ENCODE measurements at places on chromosomes 2 and 18.

- no peak for DNase-seq
Observed at GRCh38 chr2:72973566-72974435, 56.5 kb downstream of the EMX1 start.

DNA sequence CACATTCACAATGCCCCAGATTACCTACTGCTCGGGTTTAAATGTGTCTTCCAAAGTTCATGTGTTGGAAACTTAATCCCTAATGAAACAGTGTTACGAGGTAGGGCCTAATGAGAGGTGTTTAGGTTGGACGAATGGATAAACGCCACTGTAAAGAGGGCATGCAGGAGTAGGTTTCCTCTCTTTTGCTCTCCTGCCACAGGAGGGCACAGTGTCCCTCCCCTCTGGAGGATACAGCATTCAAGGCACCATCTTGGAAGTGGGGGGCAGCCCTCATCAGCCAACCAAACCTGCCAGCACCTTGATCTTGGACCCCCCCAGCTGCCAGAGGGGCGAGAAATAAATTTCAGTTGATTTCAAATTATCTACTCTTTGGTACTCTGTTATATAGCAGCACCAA is 103.5 kb downstream of the TSHZ1 start:
- DNase-seq = no peak

DNA sequence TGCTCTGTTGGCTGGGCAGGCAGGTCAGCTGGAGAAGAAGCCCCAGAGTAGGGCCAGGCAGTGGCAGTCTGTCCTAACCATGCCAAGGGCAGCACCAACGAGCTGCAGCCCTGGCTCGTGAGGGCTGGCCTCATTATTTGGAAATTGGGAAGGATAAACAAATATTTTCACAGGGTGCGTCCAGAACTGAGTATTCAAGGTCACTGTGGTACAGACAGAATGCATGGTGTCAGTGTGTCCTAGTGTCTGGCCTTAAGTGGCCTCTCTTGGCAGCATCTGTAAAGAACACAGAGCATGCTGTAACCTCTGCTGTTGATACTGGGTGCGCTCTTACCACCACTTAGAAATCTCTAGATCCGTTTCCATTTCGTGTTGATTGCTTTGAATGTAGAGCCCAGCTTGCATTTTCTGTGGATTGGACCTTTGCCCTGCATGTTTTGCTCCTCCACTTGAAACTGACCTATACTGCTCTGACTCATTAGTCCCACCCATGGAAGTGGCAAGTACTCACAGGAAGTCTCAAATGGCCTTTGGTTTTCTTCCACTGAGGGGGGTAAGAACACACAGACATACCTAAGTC is 88.2 kb downstream of the GREB1L start:
- DNase-seq = no peak

DNA sequence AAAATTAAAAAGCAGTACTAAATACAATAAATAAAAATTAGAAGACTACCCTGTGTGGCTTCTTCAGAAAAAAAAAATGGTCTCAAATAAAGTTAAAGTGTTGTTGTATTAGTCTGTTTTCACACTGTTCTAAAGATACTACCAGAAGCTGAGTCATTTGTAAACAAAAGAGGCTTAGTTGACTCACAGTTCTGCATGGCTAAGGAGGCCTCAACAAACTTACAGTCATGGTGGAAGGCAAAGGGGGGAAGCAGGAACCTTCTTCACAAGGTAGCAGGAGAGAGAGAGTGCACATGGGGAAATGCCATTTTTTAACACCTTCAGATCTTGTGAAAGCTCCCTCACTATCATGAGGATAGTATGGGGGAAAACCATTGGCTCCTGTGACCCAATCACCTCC is 612.8 kb downstream of the RNF144A start:
- DNase-seq = no peak

DNA sequence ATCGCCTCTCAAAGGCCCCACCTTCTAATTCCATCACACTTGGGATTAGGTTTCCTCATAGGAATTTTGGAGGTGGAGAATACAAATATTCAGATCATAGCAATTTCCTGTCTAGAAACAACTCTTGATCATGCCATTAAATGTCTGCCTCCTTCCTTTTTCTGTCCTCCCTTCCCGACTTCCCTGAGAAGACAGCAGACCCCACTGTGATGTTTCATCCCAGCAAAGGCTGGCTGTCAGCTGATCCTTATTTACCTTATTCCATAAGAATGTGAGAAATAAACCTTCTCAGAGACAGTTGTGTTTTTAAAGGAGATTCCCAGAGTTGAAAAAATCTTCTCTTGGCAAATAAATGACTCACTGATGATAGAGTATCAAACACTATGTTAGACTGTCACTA is 133.9 kb downstream of the TDRD15 start:
- no peak for DNase-seq

DNA sequence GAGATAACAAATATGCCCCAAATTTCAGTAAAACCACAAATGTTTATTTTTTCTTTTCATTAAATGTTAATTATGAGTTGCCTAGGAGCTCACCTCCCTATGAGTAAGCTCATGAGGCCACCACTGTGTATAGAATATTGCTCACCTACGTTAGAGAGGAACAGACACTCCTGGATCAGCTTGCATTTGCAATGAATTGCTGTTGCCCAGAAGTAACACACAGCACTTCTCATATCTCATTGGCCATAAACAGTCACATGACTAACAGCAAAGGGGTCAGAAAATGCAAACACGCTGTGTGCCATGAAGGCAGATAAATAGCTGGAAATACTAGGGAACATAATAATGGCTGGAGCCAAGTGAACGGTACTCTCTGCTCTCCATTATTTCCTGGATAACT is 89.0 kb upstream of the GALNT5 start:
- DNase-seq = no peak

GRCh38 chr18:76405681-76406356 is 89.2 kb downstream of the ZNF516 start:
- DNase-seq = peak; percentile 54

- no peak for DNase-seq
Observed at GRCh38 chr2:230777721-230778120, 65.1 kb downstream of the CAB39 start.

DNA sequence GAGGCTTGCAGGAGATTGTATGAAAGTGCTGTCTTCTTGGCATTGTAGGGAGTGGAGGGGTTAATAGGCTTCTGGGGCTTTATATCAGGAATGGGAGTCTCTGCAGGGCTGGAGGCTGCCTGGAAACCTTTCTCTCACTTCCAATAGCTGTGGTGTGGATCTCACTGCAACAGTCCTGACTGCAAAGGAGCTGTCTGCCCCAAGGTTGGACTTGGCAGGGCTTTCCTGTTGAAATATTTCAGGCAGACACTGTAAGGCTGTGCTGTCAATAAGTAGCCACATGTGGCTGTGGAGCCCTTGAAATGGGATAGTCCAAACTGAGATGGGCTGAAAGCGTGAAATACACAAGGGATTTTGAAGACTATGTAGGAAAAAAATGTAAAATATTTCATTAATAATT is 399.1 kb upstream of the SPRED2 start:
- DNase-seq = no peak

GRCh38 chr18:23560186-23560585 is 26.1 kb downstream of the NPC1 start:
- DNase-seq = no peak

DNA sequence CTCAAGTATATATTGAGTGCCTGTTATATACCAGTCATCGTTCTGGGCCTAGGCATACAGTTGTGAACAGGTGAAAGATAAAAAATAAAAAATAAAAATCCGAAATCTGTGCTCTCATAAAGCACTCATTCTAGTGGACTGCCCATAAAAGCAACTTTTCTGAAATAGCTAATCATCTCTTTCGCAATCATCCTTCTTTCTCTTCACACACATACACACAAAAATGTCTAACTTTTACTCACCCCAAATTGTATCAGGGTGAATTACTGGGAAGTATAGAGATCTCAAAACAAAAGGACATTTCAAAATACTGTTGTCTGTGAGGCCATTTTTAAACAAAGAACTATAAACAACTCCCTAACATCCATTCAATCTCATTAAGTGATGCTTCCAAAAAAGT is 29.6 kb upstream of the ORC2 start:
- no peak for DNase-seq

GRCh38 chr18:79615091-79615490 is 64.5 kb upstream of the CTDP1 start:
- no peak for DNase-seq

GRCh38 chr18:46720521-46720920 is 36.3 kb downstream of the ST8SIA5 start:
- DNase-seq = no peak

DNA sequence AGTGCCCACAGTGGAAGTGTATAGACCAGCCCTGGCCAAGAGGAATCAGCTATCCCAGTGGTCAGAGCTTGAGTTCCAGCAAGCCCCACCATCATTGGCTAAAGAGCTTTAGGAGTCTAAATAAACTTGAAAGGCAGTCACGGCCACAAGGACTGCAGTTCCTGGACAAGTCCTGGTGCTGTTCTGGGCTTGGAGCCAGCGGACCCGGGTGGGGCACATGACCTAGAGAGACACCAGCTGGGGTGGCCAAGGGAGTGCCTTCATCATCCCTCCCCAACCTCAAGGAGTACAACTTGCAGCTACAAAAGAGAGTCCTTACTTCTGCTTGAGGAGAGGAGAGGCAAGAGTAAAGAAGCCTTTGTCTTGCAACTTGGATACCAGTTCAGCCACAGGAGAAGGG is 439.8 kb upstream of the TMEFF2 start:
- no peak for DNase-seq

DNA sequence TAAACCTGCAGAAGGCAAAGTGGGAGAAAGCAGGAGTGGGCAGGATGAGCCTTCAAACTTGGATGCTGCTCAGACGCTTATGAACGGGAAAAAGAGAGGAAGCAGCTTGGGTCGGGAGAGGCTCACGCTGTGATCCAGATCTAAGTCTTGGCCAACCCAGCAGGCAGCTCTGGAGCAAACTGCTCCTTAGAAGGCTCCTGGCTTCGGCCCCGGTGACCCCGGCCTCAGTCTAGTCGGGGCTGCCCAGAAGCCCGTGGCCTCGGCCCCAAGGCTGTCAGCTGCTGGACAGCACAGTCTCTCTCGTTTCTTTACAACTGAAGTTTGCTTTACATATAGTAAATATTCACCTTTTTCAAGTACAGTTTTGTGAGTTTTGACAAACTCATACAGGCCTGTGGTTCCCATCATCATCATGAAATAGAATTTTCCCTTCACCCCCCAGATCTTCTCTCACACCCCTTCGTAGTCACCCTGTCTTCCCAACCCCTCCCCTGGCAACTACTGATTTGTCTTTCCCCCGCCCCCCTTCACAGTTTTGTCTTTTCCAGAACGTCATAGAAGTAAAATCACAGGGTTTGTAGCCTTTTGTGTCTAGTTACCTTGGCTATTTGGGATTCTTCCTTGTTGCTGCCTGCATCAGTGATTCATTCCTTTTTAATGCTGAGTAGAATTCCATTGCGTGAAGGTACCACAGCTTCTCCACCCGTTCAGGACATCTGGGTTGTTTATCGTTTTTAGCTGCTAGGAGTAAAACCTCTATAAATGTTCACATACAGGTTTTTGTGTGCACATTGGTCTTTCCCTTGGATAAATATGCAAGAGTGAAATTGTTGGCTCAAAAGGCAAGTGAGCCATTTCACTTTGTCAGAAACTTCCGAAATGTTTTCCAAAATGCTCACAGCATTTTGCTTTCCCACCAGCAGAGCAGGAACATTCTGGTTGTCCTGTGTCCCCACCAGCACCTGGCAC is 35.1 kb downstream of the MYO7B start:
- no peak for DNase-seq

GRCh38 chr18:33839452-33840211 is 261.6 kb downstream of the ASXL3 start:
- DNase-seq = no peak

DNA sequence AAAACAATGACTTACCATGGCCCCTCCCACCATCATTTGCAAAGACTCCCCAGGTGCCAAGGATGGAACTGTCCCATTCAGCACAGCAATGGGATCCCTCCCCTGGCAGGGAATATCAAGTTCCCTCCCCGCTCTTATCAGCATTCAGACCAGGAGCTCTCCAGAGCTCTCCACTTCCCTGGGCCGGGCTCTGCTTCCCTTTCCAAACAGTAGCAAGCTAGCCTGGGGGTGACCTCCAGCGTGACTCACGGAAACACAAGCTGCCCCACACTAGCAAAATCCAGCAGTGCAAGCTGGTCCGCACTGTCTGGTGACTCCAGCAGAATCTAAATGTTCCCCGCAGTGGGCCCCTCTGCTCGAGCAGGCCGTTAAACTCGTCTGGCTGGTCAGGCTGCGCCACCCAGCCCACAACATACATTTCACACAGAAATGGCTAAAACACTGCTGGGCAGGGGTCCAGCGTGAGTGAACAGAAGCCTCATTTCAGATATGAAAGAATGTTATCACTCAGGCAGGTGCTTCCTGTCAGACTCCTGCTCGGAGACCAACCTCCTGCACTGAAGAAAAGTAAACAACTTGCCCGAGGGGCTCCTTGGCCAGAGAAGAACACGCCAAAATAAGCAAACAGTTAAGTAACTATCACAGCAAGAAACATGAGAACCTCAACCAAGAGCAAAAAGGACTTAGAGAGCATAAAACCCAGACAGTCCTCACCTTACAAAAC is 33.9 kb downstream of the STAT1 start:
- DNase-seq = no peak

GRCh38 chr2:216636551-216637450 is 3.6 kb downstream of the IGFBP2 start:
- no peak for DNase-seq

DNA sequence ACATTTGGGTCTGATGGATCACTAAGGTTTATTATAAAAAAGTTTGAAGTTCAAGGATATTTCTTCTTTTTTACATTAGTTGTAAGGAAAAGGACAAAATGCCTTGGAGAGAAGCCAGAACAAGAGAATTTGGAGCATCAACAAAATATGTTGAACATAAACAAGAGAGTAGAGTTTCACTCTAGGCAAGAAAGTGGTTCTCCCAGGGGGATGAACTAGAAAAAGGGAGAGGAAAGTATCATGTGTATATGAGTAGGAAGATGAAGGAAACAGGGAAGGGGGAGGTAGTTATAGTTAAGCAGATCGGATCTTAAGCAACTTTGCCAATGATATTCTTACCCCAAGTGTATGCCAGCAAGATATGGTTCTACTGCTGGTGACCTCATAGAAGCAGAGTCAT is 63.8 kb upstream of the GALNT3 start:
- DNase-seq = no peak

- DNase-seq = no peak
Observed at GRCh38 chr18:10559553-10560451, 34.0 kb downstream of the NAPG start.

DNA sequence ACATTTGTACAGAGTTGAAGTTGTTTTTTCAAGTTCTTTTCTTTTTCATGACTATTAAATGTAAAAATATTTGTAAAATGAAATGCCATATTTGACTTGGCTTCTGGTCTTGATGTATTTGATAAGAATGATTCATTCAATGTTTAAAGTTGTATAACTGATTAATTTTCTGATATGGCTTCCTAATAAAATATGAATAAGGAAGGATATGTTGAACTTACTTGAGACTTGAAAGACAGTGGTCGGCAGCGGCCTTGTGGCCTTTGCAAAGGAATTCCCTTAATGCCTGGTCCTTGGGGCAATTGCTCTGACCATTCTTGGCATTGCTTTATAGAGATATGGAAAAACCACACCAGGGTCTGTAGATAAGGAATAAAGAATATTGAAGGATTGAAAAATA is 25.9 kb upstream of the TMEM87B start:
- DNase-seq = no peak
